ENCODE measurements at places on chromosomes 1 and 21. TPM values are rescaled to one million over a fixed set of nuclear protein-coding genes. Genes with fewer than 3 reads are reported as not detected.

Gene CHIA
- total RNA-seq, result not detected

DNA sequence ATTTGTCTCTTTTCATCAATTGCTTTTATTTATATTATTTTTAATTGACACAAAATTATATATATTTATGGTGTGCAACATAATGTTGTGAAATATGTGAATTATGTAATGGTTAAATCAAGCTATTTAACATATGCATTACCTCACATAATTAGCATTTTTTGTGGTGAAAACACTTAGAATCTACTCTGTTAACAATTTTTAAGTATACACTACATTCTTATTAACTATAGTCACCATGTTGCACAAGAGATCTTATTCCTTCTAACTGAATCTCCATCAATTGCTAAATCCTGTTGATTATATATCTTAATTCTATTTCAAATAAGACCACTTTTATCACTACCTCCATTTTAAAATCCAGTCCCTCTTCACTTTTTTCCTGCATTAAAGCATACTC is 42.5 kb downstream of the PLPPR5 start:
- peak; percentile 26 for DNase-seq

DNA sequence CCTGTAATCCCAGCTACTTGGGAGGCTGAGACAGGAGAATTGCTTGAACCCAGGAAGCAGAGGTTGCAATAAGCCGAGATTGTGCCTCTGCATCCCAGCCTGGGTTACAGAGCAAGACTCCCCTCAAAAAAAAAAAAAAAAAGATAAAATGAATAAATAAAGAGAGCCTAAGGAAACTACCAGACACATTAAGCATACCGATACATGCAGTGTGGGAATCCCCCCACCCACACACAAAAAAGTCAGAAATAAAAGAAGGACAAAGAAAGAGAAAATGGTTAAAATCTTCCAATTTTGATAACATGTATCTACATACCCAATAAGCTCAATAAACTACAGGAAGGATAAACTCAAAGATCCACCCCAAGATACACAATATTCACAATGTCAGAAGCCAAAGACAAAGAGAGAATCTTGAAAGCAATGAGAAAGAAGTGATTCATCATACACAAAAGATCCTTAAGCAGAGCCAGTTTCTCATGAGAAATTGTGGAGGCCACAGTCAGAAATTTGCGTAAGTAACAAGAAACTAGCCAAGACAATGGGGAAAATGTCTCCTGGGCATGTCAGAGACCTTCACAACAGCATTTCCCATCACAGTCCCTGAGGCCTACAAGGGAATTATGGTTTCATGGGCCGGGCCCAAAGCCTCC is 1197.0 kb downstream of the AMY1C start:
- DNase-seq, result no peak

Gene SLC22A15
- total RNA-seq, result 3.5 TPM

DNA sequence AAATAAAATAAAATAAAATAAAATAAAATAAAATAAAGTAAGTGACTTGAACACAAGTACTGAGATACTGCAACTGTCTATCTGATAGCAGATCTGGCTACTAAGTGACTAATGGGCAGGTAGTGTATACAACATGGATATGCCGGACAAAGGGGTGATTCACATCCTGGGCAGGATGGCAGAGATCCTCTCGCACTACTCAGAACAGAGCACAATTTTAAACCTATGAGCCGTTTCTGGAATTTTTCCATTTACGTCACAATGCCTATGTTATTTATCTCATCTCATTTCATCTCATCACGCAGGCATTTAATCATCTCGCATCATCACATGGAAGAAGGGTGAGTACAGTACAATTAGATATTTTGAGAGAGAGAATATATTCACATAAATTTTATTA is 233.3 kb upstream of the COA6 start:
- DNase-seq, result peak; percentile 36

Gene TPM3
- 654 TPM for total RNA-seq
